Activated naive CD8-positive, alpha-beta T cell treated with anti-CD3 and anti-CD28 coated beads for 36 hours (primary cell): ENCODE measurements at places on chromosomes 7 and 10. TPM values are rescaled to one million over a fixed set of nuclear protein-coding genes. Genes with fewer than 3 reads are reported as not detected.

DNA sequence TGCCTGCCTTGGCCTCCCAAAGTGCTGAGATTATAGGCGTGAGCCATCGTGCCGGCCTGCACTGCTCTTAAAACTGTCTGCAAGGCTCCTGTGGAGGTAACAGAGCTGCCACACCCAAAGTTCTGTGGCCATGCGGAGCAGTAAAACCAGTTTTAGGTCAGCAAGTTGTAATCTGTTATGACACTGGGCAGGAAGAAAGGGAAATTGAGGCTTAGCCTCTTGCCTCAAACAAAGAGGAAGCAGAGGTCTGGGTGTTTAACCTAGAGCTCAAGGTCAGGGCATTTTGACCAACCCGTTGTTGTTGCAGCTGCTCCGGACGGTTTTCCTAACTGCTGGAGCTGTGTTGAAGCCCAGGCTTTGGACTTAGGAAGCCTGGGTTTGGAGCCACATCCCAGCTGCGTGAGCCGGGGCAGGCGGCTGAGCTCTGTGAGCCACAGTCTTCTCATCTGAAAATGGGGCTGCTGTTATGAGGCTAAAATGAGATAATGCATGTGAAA lies 7.4 kb upstream of the RRP12 start:
- no peak overlapping the region for H3K27ac ChIP-seq
- H3K4me3 ChIP-seq: no peak overlapping the region
- no peaks in the 10 kb centered on the region for H3K27me3 ChIP-seq
- H3K36me3 ChIP-seq: no peaks in the 10 kb centered on the region
- DNase-seq: no peak
- H3K4me1 ChIP-seq: peaks cover 17% of the 10 kb centered on the region

GRCh38 chr10:125206623-125207022 lies 46.3 kb upstream of the CTBP2 start:
- H3K4me1 ChIP-seq: no peaks in the 10 kb centered on the region
- no peaks in the 10 kb centered on the region for H3K36me3 ChIP-seq
- no peak overlapping the region for H3K27ac ChIP-seq
- no peaks in the 10 kb centered on the region for H3K27me3 ChIP-seq
- no peak overlapping the region for H3K4me3 ChIP-seq

- H3K27me3 ChIP-seq: no peaks in the 10 kb centered on the region
- H3K36me3 ChIP-seq: peaks cover 15% of the 10 kb centered on the region
- no peak overlapping the region for H3K27ac ChIP-seq
- H3K4me3 ChIP-seq: no peak overlapping the region
- no peak for DNase-seq
Observed at GRCh38 chr10:102726274-102726673, 11.8 kb downstream of the SFXN2 start.

GRCh38 chr10:92470026-92470425 lies 103.9 kb downstream of the IDE start:
- no peaks in the 10 kb centered on the region for H3K27me3 ChIP-seq
- H3K4me3 ChIP-seq: no peak overlapping the region
- no peak for DNase-seq

The PRSS37 gene
- not detected for total RNA-seq
